ENCODE measurements at places on chromosomes 16 and 17.

DNA sequence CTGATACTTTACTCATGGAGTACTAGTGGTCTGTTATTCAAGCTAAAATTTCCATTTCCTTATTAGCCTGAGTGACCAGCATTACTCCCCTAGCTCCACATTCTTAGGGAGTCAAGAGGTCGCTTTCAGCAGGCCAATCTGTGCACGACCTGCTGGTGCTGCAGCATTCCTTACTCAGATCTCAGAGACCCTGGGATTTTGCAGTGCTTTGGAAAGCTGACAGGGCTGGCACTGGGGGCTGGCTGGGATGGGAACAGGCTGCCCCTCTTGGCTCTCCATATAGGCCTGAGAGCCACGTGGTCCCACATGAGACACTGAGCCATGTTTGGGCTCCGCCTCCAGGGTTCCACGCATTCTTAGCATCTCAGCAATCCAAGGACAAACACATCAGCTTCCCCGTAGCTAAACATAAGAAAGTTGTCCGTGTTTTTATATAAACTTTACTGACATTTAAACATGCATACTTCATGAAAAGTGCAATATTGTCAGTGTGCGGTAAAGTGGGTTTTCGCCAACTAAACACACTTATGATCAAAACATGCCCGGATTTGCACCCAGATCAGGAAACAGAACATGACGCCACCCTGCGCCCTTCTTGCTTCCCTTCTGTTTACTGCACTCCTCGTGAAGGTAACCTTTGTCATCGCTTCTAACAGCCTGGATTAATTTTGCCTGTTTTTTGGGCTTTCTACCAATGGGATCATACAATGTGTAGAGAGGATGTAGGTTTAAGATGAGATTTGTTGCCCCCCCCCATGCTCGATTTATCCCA is 254.5 kb upstream of the CACNG5 start:
- peak; percentile 72 for DNase-seq

- DNase-seq: no peak
Observed at GRCh38 chr17:49358641-49359247, 3.3 kb downstream of the ZNF652 start.

- no peak for DNase-seq
Observed at GRCh38 chr16:5510819-5511370, 413.3 kb upstream of the EEF2KMT start.

DNA sequence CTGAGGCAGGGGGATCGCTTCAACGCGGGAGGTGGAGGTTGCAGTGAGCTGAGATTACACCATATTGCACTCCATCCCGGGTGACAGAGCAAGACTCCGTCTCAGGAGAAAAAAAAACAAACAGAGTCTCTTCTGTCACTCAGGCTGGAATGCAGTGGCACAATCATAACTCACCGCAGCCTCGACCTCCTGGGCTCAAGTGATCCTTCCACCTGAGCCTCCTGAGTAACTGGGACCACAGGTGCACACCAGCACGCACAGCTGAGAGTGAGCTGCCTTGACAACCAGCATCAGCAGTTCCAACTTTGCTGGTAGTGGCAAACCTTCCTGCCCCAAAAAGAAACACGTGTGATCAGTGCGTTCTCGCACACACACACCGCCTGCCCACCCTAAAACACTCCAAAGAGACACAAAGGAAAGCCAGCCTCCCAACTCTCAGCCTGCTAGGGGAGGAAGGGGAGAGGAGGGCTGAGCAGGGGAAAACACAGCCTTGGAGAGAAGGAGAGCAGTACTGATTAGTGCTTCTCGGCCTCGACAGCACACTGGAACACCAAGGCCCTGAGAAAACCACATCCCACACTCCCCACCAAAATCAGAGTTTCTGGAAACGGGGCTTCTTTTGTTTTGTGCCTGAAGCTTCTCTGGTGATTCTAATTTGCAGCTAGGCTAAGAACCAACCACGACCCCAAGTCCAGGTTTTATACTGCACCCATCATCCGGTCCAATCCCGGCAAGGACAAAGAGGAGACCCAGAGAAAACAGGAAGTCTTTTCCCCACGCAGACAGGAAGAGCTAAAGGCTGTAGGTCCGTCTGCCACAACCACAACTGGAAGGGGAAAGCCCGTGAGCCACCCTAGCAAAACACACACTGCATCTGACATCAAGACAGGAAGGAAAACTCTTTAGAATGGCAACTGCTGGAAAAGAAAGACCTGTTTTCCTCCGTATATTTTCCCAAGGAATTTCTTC is 28.8 kb downstream of the ZCCHC14 start:
- DNase-seq: peak; percentile 66

- DNase-seq: peak; percentile 88
Observed at GRCh38 chr17:47840742-47841487, at the start of gene SCRN2. Gene SCRN2, minus strand, starts transcription at chr17:47841273. Its CDS starts 430 bp downstream, at chr17:47840843.

- DNase-seq: no peak
Observed at GRCh38 chr17:27559506-27560481, 71.2 kb upstream of the LGALS9 start.

DNA sequence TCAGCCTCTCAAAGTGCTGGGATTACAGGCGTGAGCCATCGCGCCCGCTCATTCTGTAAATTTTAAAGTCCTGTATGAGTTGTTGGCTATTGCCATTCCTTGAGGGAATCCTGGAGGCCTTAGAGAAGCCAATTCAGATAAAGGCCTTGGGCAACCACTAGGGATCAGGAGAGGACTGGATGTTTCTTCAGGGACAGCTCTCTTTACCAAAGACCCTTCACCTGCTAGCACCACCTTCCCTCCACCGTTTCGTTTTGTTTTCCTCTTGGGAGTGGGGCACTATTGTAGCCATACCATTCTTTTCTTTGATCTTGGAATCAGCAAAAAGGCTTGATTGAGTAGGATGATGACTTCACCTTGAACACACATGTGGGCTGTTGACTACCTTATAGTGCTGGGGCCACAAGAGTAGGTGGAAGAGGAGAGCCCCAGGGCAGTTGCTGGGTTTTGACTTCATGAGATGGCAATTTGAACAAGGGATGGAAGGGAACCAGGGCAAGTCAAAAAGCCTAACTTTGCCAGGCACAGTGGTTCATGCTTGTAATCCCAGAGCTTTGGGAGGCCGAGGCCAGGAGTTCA is 7.0 kb upstream of the ANKRD40CL start:
- no peak for DNase-seq

GRCh38 chr17:31721291-31722025 is 137.6 kb downstream of the COPRS start:
- DNase-seq: no peak

- no peak for DNase-seq
Observed at GRCh38 chr17:72173499-72174116, 52.8 kb downstream of the SOX9 start.

DNA sequence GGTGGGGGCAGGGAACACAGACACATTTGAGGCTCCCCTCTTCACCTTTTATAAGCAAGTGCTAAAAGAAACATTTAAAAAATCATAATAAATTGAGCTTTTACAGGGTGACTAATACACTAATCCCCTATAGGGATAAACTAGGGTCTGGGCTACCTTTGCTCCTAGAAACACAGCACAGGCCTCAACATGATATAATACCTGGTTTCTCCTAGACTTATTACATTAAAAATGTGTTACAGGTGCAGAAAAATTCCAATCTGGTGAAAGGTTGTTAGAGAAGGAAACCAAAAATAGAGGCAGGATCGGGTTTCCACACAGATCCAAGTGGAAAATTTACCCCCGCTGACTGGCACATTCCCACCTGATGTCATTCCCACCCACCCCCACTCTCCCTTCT is 124.7 kb upstream of the NOG start:
- DNase-seq: no peak

- no peak for DNase-seq
Observed at GRCh38 chr17:17626151-17626805, 34.8 kb upstream of the PEMT start.

Measured in Caki2 (cell line).